ENCODE measurements at places on chromosomes 1 and 21.

DNA sequence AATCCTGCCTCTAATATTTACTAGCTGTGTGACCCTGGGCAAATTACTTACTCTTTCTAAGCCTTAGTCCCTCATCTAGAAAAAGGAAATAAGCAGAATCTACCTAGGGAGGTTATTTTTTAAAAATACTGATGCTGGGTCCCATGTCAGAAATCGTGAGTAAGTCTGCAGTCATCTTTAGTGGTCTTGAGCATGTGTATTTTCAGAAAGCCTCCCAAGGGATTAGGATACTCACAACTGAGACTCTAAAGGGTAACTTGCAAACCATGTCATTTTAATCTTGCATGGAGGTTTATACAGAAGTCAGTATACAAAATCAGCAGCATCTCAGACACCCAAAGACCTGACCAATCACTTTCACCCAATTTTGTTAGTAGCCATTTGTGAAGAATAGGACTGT is 43.2 kb downstream of the DSTYK start:
- no peak for DNase-seq

DNA sequence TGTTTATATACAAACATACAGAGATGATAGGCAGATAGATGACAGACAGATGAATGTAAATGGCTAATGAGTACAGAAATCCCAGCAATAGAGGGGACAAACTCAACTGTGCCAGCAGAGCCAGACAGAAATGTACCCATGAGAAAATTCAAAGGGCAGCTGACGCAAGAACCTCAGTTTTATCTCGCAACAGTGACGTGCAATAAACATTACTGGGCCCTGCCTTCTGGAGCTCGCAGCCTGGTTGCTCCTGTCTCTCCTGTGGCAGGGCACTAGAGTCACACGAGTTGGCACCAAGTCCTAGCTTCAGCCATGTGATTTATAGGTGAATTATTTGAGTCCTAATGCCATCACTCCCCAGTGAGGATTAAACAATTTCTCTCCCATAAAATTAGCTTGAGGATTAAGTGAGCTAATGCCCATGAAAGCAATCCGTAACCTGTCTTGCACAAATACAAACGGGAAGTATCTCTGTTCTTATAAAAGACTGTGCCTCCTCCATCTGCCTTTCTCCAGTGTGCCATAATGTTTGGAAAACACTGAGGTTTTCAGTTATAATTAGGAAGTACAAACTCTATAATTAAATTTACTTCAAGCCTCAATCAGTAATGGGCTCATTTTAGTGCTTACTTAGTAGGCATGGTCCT is 50.7 kb downstream of the VAV3 start:
- DNase-seq, result no peak

DNA sequence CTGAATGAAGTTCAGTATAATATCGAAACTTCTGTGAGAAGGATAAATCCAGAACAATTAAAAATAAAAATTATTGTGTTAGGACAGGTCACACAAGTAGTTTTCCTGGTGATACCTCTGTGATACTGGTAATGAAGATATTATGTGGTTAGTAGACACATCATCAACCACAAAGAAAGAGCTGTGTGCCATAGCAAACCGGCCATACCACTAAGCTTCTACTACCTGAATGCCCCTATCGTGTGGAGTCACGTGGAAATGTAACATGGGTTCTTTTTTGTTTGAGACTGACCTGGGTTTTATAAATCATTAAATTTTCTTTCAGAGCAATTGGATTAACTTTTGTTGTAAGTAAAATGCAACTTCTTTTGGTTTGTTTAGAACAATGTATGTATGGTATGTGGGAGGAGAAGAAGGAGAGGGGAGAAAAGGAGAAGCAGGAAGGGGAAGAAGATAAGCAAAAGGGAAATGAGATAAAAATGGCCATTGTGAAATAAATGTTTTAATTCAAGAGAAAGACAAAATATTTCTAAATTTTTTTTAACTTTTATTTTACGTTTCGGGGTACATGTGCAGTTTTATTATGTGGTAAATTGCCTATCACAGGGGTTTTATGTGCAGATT is 58.2 kb upstream of the LRRC8B start:
- no peak for DNase-seq

- no peak for DNase-seq
Observed at GRCh38 chr1:164226977-164227376, 332.0 kb upstream of the PBX1 start.

- DNase-seq, result no peak
Observed at GRCh38 chr1:152168535-152168868, 9.5 kb upstream of the RPTN start.

GRCh38 chr1:26965628-26966027 is 5.4 kb upstream of the KDF1 start:
- no peak for DNase-seq

- DNase-seq, result no peak
Observed at GRCh38 chr21:46054451-46054881, 43.4 kb upstream of the COL6A2 start.

GRCh38 chr1:16117936-16118335 is 37.9 kb downstream of the EPHA2 start:
- DNase-seq, result no peak

DNA sequence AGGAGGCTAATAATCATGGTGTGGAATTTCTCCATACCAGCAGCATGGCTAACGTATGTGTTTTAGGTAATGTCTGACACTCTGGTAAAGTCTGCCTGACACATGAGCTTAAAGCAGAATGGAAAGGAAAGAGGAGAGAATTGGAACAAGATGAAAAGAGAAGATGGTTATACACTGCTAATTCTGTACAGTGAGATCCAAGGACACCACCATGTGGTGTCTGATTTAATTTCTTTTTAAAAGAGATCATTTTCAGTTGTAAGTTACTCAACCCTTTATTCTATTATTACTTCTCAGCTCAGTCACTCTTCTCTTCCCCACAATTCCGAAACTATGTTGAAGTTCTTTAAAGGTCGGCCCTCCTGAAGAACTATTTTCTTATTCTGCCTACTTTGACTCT is 15.6 kb downstream of the PRKAB2 start:
- no peak for DNase-seq

GRCh38 chr1:117020526-117021156 is 19.1 kb downstream of the CD101 start:
- no peak for DNase-seq

- no peak for DNase-seq
Observed at GRCh38 chr1:113021430-113022085, 51.4 kb upstream of the LRIG2 start.

- peak; percentile 52 for DNase-seq
Observed at GRCh38 chr1:43934101-43934985, 742 bp downstream of the ARTN start.

GRCh38 chr1:68210829-68211228 is 21.5 kb downstream of the WLS start:
- DNase-seq, result no peak

DNA sequence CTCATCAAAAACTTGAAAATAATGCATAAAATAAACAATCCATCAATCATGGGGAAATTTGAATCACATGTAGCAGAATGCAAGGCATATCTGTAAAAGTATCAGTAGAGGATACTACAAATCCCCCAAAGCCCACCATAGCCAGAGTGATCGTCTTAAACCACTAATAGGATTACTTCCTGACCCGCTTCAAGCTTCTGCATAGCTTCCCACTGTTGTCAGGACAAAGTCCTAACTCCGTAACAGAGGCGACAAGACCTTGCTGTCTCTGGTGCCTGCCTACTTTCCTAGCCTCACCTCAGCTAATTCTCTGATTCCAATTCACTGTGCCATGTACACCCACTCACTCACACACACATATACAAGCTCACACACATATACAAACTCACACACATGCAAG is 161.2 kb upstream of the NFIA start:
- no peak for DNase-seq

DNA sequence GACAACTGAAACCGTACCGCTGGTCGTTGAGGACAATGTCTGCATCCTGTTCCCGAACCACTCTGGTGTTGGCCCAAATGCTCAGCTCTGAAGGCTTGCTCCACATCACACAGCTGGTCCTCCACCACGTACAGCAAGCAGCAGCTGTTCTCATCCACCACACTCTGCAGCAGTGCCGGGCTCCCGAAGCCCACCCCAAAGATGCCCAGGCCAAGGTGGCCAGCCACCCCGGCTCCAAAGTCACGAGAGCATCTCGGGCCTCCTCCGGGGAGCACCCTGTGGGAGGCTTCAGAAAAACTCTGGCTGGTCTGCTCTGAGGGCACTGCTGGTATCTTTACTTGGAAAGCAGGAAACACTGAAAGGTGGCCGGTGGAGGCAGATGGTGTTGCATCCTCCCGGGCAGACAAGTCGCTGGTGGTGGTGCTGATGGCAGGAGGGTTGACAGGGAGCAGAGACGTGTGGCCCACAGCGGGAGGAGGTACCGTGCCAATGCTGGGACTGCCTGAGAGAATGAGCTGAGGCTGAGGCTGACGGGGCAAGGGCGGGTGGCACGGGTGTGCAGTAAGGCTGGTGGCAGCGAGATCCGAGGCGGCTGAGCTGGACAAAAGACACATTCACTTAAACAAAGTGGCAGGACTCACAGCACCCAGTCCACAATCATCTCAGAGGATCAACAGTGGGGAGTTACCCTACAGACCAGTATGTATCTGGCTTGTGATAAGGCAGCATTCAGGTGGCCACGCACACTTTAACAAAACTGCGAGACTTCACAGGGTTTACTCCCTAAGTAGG is 6.5 kb upstream of the CCDC27 start:
- no peak for DNase-seq

GRCh38 chr1:83110156-83110555 is 888.8 kb downstream of the TTLL7 start:
- DNase-seq, result no peak

All from activated T-cell treated with anti-CD3 and anti-CD28 coated beads for 48 hours (primary cell).